HL-60 (cell line): ENCODE measurements at places on chromosomes 7 and 10.

DNA sequence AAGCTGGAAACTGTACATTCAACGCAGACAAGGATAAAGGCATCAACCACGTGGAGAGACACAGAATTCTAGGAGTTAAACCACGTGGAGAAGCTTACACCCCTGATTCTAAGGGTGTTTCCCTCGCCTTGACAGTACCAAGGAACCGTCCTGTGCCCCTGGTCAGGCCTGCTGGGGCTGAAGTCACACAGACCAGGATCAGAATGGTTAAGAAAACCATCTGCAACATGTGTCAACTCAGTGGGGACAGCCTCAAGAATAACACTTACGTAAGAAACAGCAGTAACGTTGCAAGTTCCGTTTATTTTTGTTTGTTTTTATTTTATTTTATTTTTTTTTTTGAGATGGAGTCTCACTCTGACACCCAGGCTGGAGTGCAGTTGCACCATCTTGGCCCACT is 55.6 kb downstream of the CHST15 start:
- DNase-seq: peak; percentile 63

DNA sequence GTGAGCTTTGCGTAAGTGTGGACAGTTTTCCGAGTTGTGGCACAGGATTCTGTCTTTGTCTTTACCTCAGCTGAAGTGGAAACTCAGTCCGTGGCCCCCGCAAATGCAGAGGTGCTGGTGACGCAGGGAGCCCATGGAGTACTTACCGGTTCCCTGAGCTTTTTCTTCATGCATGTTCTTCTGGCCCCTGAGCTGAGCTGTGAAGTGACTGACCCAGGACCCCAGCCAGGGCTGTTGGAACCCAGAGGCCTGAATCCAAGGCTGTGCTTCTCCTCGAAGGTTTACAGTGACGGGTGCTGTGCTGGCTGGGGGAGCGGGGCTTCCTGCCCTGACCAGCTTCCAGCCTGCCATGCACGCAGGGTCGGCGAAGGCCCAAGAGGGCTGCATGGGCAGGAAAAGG is 223.5 kb downstream of the GLRX3 start:
- DNase-seq: no peak

DNA sequence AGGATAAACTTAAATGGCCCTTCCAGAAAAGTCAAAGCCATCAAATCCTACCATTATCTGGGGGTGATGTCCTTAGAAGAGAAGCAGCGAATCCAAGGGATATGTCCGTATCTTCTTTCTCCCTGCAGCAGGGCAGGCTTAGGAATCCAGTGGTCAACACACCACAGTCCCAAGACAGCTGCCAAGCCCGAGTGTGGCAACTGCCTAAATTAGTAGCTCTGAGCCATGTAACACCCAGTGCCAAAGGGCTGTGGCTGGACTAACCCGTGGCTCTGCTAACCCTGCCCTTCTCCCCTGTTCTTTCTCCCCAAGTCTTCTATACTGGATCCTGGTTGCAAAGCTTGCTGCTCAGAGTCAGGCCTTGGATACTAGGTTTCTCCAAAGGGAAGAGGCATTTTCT is 74.8 kb downstream of the CDK1 start:
- no peak for DNase-seq

DNA sequence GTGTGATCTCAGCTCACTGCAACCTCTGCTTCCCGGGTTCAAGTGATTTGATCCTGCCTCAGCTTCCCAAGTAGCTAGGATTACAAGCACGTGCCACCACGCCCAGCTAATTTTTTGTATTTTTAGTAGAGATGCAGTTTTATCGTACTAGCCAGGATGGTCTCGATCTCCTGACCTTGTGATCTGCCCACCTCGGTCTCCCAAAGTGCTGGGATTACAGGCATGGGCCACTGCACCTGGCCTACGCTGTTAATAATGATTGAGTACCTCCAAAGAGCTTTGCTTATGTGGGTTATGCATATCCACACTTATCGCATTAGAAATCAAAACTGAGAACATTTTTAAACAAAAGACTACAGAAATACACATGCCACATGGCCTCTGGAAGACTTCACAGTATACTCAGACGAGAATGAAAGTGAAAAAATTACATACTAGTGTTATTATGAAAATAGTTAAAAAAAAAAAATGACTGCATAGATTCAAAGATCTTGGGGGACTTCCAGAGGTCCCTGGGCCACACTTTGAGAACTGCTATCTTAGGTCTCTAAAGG is 25.4 kb downstream of the RPP38 start:
- DNase-seq: no peak

- peak; percentile 23 for DNase-seq
Observed at GRCh38 chr7:44348300-44348699, 22.9 kb upstream of the CAMK2B start.

- no peak for DNase-seq
Observed at GRCh38 chr7:28427236-28427635, 14.9 kb downstream of the CREB5 start.

DNA sequence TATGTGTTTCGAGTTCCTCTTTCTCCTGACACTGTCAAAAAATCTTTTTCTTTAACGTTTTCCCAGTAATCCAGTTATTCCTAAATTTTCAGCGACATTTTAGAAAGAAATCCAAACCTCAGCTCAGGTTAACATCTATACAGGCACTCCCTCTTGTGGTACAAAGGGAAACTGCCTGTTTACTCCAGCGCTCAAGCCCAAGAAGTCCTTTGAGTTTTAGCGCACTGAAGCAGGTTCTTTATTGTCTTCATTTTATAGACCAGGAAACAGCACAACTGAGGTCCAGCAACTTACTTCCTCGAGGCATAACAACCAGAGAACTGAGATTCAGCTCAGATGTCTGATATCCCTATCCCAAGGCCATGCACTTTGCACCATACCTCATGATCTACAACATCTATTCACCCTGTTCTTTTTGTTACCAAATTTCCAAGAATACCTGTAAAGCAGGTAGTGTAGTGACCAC is 287.2 kb upstream of the MKLN1 start:
- DNase-seq: no peak

- no peak for DNase-seq
Observed at GRCh38 chr10:66888237-66888636, 37.6 kb upstream of the LRRTM3 start.

GRCh38 chr10:17101257-17101909 is 28.2 kb downstream of the CUBN start:
- DNase-seq: no peak

- DNase-seq: no peak
Observed at GRCh38 chr7:131031099-131031868, 296.4 kb upstream of the MKLN1 start.

DNA sequence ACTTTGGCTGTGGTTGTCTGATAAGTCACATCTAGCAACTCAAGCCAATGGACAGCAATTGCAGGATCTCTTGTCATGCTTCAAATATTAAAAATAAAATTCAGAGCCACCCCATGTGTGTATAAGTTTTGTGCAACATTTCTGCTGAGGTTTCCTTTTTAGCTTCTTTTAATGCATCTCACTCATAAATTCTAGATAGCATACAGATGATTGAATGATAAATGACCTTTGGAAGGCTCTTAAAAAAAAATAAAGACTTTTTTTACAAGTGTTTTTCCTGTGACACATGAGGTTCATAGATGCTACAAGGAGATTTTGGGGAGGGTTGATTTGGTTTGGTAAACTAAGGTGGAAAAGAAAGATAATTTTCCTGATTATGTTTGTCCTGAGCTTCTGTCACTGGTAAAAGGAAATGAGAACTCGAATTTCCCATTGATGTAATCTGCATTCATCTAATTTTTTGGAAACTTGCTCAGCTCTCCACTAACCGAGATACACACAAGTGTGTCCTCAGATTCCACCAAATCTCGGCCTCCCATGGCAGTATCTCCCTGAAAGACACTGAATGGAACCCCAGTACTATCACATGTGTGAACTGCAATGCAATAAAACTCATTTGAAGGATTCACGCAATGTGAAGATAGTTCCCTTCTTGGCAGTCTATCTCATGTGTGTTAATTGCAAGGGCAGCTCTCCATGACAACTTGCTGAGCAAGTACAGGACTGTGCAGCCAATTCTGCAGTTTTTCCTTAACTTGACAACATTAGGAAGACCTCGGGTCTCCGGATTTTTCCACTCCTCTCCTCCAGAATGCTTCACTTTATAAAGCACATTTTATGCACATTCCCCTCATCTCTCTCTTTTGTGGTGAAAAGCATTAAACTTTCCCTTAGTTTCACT is 185.4 kb upstream of the PFKP start:
- no peak for DNase-seq

DNA sequence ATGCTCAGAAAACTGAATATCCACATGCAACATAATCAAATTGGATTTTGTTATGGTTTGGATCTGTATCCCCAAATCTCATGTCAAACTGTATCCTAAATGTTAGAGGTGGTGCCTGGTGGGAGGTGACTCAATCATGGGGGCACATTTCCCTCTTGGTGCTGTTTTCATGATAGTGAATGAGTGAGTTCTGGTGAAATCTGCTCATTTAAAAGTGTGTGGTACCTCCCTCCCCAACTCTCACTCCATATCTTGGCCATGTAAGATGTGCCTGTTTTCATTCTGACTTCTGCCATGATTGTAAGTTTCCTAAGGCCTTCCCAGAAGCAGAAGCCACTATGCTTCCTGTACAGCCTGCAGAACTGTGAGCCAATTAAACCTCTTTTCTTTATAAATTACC is 239.6 kb upstream of the KLF14 start:
- DNase-seq: no peak

DNA sequence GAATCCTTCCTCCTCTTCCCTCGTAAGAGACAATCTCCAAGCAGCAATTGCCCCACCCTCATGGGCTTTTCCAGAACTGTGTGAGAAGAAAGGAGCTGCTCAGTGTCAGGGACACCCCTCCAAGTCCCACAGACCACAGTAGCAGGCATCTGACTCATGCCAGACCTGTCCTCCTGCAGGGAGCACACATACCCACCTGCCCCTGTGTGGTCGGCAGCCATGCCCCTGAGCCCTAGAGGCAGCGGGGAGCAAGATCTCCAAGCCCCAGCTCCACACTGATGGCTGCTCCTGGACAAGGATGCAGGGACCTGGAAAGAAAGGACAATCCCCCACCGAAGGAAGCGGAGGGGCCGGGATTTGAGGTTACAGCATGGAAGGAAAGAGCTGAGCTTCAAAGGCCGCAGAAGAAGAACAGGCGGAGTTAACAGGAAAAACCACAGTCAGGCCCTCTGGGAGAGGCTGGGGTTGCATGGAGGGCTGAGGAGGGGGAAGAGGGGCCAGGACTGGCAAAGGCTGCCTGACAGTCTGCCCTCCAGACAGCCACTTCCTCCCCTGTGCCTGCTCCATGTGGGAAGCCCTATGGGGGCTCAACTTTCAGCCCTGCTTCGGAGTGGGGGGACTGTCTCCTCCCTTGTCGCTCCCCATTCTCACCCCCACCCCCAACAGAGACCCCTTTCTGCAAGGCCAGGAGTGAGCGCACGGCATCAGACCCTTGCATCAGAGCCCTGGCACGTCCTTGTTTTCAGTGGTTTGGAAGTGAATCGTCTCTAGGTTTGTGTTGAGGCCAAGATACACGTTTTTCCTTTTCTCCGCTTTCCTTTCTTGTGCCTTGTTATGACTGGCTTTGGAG is 46.8 kb downstream of the ASB13 start:
- no peak for DNase-seq

- DNase-seq: no peak
Observed at GRCh38 chr7:95684037-95684436, 87.7 kb upstream of the PDK4 start.

- no peak for DNase-seq
Observed at GRCh38 chr7:98352621-98353020, 48.3 kb downstream of the BAIAP2L1 start.

DNA sequence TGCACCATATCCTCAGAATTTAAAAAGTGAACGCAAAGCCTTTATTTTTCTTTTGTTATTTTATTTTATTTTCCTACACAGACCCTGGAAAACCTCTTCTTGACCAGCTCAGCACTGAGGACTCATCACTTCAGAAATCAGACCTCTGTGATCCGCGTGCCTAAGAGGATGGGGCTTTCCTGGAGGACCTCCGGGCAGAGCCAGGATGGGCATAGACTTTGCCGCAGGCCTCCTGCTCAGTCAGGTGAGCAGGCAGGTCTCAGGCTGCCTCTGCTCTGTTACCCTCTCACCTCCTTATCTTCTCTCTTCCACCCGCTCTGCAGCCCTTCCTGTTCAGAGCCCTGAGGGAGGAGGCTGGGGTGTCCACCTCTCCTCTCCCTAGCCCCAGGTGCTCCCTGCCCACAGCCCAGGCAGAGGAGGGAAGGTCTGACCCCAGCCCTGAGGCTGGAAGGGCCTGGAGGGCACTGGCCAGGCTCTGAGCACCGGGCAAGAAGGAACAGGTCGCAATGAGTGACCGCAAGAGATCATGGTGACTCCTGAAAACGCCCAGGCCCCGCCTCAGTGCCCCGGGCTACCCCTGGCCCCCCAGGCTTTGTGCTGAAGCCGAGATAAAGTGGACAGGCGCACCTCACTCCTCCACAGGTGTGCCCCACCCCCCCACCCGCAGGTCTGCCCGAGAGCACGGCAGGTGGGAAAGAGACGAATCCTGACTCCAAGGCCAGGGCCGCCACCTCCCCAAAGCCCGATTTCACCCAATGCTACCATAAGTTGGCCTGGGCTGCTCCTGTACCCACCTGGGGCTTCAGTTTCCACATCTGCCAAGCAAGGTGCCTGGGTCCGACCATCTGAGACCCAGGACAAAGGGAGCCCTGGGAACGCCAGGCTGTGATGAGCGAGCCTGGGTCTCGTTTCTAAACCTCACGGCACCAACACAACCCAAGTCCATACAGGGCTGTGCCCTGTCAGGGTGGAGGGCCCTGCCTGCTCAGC is 2.8 kb downstream of the CALML5 start:
- DNase-seq: no peak

DNA sequence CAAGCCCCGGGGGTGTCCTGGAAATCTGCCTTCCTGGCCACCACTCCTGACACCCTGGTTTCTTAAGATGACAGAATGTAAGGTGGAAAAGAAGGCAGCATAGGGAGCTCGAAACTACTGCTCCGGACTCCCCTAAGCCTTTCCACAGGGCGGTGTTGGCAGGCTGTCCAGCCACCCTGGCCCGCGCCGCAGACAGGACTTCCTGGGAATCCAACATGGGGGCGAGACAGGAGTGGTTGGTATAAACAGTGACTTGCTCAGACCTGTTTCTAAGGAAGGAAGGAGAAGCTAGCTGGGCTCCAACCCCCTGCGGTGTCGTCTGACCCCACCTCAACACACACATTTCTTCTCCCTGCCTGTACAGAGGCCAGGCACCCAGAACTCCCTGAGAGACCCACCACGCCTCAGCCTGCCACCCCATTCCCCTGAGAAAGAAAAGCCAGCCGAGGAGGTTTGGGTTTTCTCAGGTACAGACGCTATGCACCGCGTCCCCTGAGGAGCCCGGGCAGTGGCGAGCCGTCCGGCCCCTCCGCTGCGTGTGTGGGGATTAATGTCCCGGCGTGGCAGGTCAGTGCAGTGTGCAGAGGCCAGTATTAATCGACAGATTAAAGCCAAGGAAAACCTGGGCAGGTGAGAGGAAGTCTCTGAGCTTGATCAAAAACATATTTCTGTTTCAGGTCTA is 349.6 kb upstream of the MKI67 start:
- DNase-seq: no peak
